ENCODE measurements at places on chromosomes 5 and 9.

- DNase-seq = no peak
Measured at GRCh38 chr5:38515646-38516045, 40.8 kb downstream of the LIFR start.

DNA sequence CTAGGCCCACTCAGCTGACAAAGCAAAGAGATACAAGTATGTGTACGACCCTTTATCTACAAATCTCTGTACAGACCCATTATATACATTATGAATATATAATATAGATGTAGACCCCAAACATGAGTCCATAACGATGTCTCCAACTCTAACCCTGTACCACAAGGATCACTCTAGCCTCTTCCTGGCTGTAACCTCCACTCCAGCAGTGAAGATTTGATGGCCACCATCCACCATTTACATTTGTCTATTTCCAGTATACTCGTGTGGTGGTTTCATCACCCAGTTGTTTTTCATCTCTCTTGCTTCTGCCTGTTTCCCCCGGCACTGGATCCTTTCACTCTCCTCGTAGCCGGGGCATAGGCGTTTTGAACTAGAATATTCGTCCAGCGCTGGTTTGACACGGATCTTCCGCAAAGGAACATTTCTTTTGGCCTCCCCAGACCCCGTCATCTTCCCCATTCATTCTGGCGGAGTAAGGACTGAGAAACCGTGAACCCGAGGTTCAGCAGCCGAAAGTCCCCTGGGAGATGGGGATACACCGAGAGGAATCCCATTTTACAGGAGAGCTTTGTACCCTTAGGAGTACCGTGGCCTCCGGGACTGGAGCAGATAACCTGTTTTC lies 828 bp upstream of the TRIO start:
- DNase-seq = peak; percentile 31

GRCh38 chr9:71079451-71079850 lies 42.0 kb downstream of the TRPM3 start:
- peak; percentile 2 for DNase-seq

- DNase-seq = no peak
Measured at GRCh38 chr5:65067147-65067506, 298.4 kb downstream of the CWC27 start.

DNA sequence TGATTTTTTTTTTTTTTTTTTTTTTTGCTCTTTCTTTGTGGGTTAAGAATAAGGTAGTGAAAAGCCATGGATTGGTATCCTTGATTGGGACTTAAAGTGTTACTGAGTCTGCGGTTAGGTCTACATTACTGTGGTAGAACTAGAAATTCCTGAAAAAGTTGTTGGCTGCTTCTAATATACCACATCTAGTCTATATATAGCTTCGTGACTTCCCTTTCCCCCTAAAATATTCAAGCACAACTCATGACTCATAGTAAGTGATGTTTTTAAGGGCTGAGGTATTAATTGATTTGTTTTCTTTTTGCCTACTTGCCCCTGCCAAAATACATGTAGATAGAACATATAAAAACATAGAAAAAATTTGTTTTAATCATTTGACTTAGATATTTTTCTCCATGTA lies 247.6 kb downstream of the TMEM232 start:
- peak; percentile 61 for DNase-seq

GRCh38 chr9:115650768-115651167 lies 502.8 kb upstream of the PAPPA start:
- DNase-seq = peak; percentile 41

GRCh38 chr9:127087411-127087810 lies 35.0 kb downstream of the ANGPTL2 start:
- no peak for DNase-seq

GRCh38 chr9:134062461-134063087 lies 5.3 kb downstream of the BRD3 start:
- DNase-seq = no peak

DNA sequence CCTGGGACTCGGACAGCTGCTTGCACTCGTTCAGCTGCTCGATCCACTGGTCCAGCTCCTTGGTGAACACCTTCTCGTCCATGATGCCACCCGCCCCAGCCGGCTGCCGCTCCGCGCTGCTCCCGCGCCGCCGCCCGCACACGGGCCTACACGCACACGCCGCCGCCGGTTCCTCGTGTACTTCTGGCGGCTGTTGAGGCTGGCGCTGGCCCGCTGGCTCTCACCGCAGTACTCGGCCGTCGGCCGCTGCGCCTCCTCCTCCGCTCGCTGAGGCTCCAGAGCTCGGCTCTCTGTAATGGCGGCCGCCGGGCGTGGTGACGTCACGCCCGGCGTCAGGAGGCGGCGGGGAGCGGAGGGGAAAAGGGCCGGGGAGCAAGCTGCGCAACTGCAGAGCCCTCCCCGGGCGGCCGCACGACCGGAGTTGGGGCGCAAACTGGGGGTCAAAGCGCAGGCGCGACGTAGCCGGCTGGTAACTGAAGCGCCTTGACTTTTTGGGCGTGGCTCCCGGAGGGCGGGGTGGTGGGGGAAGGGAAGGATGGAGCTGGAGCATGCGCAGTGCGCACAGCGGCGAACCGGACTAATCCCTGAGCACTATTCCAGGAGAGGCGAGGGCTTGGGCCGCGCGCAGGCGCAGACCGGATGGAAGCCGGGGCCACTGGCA lies at the start of gene PPP2CA:
PPP2CA (minus strand) TSS at position 294 of the 661 bp plus-strand sequence; CDS start at position 82, 212 bp downstream.
- peak; percentile 99 for DNase-seq

DNA sequence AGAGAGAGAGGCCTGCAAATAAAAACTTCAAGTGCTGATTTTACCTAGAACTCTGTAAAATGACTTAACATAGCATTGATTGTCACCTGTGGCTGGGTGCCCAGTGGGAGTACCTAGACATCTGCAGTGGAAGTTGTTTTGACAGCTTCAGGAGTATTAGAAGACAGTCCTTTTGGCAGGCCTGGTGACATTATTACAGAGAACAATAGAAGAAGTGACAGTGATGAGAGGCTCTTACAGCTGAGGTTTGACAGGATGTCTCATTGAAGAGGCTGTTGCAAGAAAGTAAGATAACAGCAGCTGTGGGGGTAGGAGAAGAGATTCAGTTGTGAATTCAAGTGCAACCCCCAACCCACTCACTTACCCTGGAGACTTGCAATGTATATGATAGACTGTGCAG lies 27.9 kb upstream of the MUSK start:
- no peak for DNase-seq

GRCh38 chr5:22850981-22851380 lies 2.2 kb downstream of the CDH12 start:
- no peak for DNase-seq
